ENCODE measurements at places on chromosomes 5 and 9. TPM values are rescaled to one million over a fixed set of nuclear protein-coding genes. Genes with fewer than 3 reads are reported as not detected.

- no peak for DNase-seq
Observed at GRCh38 chr5:180623844-180624243, 25.6 kb downstream of the FLT4 start.

- DNase-seq, result no peak
Observed at GRCh38 chr9:137114220-137114612, 317 bp downstream of the DPP7 start.

- DNase-seq, result peak; percentile 81
Observed at GRCh38 chr5:65721720-65722574, at the start of the genes NLN and SGTB. NLN (plus strand) TSS chr5:65722205; CDS start chr5:65722374, 169 bp downstream. SGTB (minus strand) TSS chr5:65722109; CDS start chr5:65720807, 1,302 bp downstream.

DNA sequence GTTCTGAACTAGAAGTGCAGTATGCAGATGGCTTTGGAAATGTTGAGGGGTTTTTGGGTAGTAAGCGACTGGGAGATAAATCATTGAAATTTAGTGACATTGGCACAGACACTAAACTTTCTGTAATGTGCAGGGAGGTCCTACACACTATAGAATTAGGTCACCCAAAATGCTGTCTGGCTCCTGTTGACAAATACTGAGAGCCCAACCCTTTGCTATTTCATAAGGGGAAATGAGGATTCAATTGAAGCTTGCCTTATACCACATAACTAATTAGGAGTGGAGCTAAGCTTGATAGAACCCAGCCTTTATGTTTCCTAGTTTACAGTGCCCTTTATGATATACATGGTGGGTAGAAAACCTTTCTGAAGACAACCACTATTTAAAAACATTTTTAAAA is 22.6 kb downstream of the HMGXB3 start:
- DNase-seq, result no peak

GRCh38 chr9:135909371-135909770 is 2.0 kb upstream of the CAMSAP1 start:
- no peak for DNase-seq

GRCh38 chr5:173394701-173395100 is 66.5 kb upstream of the STC2 start:
- no peak for DNase-seq

- no peak for DNase-seq
Observed at GRCh38 chr5:169746147-169746694, 109.1 kb downstream of the DOCK2 start.

- DNase-seq, result no peak
Observed at GRCh38 chr5:40355846-40356245, 323.9 kb upstream of the PTGER4 start.

DNA sequence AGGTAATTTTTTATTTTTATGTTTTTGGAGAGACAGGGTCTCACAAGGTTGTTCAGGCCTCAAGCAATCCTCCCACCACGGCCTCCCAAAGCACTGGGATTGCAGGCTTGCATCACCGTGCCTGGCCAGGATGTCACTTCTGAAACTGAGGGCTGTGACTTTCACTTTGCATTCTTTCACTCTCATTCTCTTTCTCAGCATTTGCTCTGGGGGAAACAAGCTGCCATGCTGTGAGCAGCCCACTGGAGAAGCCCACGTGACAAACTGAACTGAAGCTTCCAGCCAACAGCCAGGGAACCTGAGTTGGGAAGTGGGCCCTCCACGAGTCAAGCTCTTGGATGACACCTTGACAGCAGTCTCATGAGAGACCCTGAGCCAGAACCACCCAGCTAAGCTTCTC is 109.4 kb downstream of the C5orf15 start:
- DNase-seq, result no peak

DNA sequence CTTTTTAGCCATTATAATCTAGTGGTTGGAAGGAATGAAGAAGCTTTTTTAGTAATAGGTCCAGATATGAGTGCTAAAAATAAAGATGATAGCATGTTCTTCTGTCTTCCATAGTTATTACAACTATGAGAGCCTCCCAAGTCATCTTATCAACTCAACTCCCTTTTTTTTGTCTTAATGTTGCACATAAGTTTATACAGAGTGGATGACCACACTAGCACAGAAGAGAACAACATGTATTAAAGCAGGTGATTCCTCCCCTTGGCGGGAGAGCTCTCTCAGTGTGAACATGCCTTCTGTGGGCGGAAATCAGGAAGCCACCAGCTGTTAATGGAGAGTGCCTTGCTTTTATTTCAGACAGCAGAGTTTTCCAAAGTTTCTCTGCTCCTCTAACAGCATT is 40.1 kb upstream of the STX17 start:
- no peak for DNase-seq

GRCh38 chr9:115766370-115766955 is 387.1 kb upstream of the PAPPA start:
- DNase-seq, result no peak

The CHSY3 gene
- 0.98 TPM for total RNA-seq

The CCNJL gene
- 31.3 TPM for total RNA-seq

The IL9 gene
- not detected for total RNA-seq

The HK3 gene
- total RNA-seq, result 0.18 TPM

The N4BP3 gene
- 41.6 TPM for total RNA-seq

The GTF3C4 gene
- total RNA-seq, result 29.1 TPM

The ANKRD33B gene
- 5.9 TPM for total RNA-seq

Measured in WTC11 (cell line).